ENCODE measurements at places on chromosomes 7 and 10.

GRCh38 chr10:120702032-120702431 is 149.1 kb upstream of the WDR11 start:
- no peak for DNase-seq

GRCh38 chr10:88805361-88805760 is 2.8 kb downstream of the LIPM start:
- DNase-seq: no peak

GRCh38 chr7:82105463-82105862 is 335.6 kb upstream of the HGF start:
- DNase-seq: peak; percentile 6

DNA sequence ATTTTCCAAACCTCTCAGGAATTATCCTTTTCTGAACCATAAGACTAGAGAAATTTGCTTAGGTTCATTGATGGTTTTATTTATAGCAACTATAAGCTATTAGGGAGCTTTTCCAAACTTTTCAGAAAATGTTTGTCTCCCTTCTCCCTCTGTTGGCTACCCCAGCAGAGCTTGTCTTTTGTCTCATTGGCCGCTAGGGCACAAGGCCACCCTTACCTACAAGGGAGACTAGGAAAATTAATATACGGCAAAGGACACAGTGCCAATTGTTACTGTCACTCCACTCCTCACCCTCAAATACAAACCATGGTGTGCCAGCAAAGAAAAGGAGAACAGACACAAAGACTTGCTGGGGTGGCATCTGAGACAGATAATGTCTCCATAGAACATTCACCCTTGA is 471.4 kb downstream of the XPNPEP1 start:
- DNase-seq: no peak

DNA sequence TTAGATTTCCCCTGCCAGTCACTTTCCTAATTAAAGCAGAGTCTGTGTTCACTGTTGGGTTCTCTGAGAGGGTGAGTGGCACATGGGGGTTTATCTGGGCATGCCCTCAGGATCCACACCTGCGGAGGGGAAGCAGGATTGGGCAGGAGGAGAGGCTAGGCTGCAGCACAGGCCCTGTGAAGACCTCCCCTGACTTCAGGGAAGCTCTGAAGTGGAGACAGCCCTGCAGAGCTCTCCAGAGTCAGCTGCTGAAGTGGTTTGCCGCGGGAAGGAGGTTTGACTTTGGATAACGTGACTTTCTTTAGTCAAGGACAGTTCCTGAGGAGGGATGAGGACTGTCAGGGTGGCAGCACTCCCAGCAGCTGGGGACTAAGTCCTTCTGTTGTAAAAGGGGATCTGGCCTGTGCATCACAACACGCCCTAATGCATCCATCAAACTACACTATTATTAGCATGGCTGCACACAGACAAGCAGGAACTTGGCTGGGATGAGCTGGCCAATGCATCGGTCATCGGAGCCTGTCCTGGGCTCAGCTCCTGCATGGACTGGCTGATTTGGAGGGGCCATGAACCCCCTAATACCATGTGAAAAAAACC is 50.9 kb upstream of the LEP start:
- DNase-seq: no peak

DNA sequence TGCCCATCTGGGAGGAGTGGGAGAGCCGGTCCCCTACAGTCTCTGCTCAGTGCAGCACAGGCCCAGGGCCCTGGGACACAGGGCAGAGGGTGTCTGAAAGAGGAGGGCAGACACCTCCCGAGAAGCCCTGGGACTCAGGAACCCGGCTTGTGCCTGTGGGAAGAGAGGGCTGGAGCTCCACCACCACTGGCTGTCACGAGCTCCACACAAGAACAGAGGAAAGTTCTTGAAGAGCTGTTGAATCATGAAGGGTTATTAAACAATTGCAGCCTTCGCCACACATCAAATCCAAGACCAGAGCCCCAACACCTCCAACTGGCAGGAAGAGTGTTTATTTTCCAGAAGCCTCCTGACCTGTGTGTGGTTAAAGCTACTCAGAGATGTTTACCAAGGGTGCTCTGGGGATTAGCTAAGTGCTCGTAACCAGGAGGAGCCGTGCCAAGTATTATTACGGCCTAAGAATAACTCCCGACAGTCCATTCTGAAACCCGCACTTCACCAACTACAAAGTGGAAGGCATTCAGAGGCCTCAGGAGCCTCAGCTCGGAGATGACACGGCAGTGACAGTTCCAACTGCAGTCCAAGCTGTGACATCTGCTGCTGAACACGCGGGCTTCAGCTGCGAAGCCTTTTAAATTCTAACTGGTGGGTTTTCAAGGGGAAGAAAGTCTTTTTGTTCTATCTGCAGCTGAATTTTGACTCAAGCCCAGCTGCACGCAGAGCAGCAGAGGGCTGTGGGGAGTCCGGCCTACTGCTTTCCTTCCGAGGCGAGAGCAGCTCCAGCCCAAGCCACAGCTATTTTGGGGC is 75.1 kb downstream of the MAD1L1 start:
- no peak for DNase-seq
